NCI-H526 (cell line): ENCODE measurements at places on chromosomes 3 and 15.

DNA sequence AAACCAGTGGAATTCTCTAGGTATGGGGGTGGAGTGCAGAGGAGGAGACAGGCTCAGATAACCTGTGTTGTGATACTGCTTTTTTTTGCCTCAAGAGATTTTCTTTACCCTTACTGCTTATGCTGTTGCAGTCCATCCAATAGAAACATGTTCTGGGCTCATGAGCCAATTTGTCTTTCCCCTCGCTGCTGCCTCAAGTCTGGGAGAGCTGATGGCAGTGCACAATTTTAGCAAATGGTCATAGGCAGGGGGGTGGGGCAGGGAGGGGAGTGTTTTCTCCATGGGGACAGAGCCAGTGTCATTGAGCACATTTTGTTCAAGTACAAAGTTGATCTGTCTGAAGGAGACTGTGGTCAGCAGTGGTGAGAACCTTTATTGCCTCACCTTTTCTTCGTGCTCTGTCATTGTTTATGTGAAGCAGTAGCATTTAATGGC lies 134.9 kb downstream of the MBNL1 start:
- DNase-seq: no peak

DNA sequence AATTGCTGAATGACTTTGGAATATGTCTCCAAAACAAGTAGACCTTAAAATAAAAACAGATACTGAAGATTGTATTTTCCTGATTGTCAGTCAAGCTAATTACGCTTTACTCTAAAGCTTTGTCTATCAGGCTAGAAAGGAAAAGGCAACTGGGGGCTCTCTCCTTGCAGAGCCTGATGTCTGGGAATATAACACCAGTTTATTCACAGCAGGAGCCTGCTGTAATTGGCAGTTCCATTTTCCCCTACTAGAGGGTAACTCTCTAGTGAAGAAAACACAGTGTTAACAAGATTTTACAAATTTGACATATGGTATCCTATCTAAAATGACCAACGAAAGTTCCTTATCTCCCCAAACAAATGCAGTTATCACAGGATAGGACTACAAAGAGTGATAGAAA lies 158.8 kb downstream of the PDZRN3 start:
- no peak for DNase-seq

DNA sequence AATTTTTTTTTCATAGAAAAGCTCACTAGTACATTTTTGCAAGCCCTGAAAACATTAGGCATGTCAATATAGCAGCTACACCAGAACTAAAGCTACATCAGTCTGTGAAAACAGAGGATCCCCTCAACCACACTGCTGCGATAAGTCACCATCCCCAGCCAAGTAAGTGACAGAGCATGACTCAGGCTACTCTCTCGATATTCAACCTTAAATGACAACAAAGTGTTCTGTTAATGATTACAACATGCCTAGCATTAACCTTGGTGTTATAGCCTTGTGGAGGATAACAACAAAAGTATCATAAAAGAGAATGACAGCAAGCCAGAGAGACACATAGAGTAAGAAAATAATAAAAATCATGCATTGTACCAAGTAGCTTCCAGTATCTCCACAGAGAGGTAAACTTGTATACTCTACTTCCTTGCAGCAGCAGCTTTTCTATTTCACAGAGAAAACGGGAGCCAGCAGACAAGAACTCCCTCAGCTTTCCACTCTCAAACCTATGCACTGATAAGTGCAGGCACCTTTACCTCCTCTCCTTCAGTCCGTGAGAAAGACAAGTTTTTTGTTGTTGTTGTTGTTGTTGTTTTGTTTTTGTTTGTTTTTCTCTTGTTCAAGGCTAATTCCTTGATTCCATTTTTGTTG lies 76.6 kb downstream of the GBE1 start:
- DNase-seq: no peak

GRCh38 chr3:143952569-143953072 lies 19.0 kb upstream of the DIPK2A start:
- no peak for DNase-seq

DNA sequence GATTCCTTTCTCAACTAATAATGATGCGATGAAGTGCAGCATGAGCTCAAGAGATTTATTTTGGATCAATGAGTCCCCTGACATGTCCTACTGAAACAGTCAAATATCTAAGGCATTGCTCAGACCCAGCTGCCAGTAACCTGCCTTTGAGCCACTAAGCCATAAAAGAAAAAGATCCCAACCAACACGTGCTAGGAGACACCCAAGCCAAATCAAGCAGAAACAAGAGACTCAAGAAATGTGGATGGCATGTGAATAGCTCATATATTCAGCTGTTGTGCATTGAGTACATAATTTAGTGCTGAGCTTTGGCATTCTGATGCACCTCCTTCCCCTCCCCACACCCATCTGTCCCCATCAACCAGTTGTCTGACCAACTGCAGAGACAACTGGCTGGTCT lies 29.2 kb downstream of the GJD2 start:
- DNase-seq: no peak

GRCh38 chr3:134749802-134750553 lies 45.1 kb upstream of the EPHB1 start:
- DNase-seq: peak; percentile 3

GRCh38 chr3:131353986-131354385 lies 27.6 kb upstream of the NUDT16 start:
- DNase-seq: no peak

DNA sequence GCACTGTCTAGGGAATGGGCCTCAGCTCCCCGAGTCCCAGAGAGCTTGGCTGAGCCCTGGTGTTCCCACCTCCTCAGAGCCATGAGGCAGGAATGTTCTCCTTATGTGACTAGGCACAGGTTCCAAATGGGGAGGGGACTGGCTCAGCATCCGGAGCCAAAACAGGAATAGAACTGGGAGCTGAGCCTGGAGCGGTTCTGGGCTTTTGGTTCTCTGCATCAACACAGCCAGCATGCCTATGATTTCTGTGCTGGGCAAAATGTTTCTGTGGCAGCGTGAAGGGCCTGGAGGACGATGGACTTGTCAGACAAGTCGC lies at the start of gene FAM131A:
FAM131A (plus strand) TSS at position 202 of the 316 bp plus-strand sequence; CDS start at position 233, 31 bp downstream.
- DNase-seq: no peak

- DNase-seq: peak; percentile 89
Observed at GRCh38 chr15:84600331-84600686, 500 bp upstream of the ZSCAN2 start.

GRCh38 chr15:72564091-72564490 lies 90.0 kb downstream of the ARIH1 start:
- no peak for DNase-seq
